Calu3 (cell line): ENCODE measurements at places on chromosomes 4 and X. TPM values are rescaled to one million over a fixed set of nuclear protein-coding genes. Genes with fewer than 3 reads are reported as not detected.

The F11 gene
- total RNA-seq, result 0.38 and 0.86 TPM in 2 replicates

The ASB5 gene
- not detected in 2 replicates for total RNA-seq

The KLHL13 gene
- total RNA-seq, result 0.64 and 0.95 TPM in 2 replicates

The SUPT20HL1 gene
- not detected in 2 replicates for total RNA-seq
